DMS153 (cell line): ENCODE measurements at places on chromosomes 6 and 20.
A peak's percentile ranks its signal among the peaks of the same experiment; 100 is the strongest.

GRCh38 chr20:22691369-22692118 lies 107.2 kb upstream of the FOXA2 start:
- DNase-seq, result peak; percentile 71

- DNase-seq, result peak; percentile 67
Measured at GRCh38 chr6:19554356-19555225, 282.6 kb upstream of the ID4 start.

DNA sequence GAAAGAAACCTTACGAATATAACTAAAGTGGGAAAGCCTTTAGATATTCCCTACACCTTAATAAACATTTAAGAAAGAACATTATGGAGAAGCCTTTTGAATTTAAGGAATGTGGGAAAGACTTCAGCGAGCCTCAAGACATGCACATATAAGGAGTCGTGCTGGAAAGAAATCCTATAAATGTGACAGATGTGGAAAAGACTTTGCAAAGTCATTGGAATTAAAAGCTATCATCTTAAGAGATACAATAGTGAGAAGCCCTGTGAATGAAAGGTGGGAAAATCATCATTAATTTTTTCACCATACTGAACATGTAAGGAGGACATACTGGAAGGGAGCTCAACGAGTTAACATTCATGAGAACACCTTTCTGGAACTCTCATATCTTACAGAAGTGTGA lies 650.5 kb upstream of the DEFB115 start:
- no peak for DNase-seq

GRCh38 chr6:109478841-109479624 lies 4.0 kb downstream of the ZBTB24 start:
- no peak for DNase-seq

- DNase-seq, result no peak
Measured at GRCh38 chr6:144023216-144023615, 15.2 kb upstream of the PLAGL1 start.

DNA sequence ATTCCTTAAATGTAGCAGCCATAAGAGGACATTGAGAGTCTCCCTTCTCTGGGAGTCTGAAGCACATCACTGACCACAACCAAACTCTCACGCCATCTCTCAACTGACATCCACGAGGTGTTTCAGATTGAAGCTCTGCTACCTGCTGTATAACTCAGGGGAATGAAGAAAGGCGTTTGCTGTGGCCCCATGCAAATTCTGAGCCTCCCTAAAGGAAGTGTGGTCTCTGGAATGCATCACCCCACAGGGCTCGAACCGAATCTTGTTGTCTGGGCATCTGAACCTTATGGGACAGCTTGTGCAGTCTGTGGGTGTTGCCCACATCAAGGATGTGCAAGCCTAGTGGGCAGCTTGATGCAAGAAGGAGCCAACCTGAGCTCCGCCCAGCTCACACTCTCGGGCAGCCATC lies 10.9 kb downstream of the PMEPA1 start:
- no peak for DNase-seq

DNA sequence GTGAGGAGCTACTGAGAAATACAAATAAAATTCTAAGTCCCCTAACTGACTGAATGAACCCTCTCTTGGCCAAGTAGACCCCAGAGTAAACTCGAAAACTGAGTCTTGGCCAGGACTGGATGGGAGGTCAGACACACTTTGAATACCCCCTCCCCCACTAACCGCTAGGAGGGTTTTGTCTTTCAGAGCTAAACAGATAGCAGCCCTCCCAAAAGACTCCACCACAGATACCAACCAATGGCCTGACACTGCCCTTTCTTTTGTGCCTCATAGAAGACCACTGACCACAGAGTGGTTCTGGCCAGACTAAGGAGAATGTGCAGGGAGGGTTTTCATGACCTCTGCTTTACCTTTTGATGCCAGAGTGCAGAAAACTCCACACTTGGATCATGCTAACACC lies 42.1 kb downstream of the SPACA1 start:
- DNase-seq, result no peak
